CD4-positive, alpha-beta T cell treated with Interleukin-1 beta for 1 hour (primary cell): ENCODE measurements at places on chromosomes 1 and 21.

DNA sequence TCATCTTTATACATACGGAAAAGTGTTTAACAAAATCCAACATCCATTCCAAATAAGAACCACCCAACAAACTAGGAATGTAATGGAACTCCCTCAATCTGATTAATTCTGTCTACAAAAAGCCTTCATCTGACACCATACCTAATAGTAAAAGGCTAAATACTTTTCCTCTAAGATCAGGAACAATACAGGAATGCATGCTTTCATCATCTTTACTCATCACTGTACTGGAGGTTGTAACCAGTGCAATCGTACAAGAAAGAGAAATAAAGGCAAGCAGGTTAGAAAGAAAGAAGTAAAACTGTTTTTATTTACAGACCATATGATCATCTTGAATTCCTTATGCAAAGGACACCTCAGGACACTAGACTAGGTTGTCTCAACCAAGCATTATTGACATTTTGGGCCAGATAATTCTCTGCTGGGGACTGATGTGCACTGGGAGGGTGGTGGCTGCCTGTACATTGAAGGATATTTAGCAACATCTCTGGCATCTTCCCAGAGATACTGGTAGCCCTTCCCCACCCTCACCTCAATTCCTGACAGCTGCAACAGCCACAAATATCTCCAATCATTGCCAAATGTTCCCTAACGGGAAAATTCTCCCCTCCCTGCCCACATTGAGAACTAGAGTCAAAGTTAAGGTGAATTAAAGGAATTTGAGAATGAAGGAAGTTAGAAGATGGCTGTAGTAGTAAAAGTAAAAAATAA is 30.6 kb upstream of the INSL5 start:
- no peak for DNase-seq

GRCh38 chr21:23471877-23472276 is 2135.4 kb downstream of the MRPL39 start:
- no peak for DNase-seq

DNA sequence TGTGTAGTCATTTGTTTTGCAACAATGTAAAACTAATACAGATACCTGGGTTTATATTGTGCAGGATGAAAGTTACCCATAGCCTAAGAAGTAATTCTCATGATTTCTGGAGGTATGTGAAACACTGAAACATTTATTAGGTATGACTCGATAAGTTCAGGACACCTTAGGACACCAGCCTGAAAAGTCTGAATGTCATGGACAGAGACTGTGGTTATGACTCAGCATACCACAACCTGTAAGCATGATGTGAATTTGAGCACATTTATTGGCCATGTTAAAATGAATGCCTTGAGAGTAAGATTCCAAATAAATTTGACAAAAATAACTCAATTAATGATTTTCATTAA is 1471.7 kb upstream of the B3GALT2 start:
- no peak for DNase-seq

DNA sequence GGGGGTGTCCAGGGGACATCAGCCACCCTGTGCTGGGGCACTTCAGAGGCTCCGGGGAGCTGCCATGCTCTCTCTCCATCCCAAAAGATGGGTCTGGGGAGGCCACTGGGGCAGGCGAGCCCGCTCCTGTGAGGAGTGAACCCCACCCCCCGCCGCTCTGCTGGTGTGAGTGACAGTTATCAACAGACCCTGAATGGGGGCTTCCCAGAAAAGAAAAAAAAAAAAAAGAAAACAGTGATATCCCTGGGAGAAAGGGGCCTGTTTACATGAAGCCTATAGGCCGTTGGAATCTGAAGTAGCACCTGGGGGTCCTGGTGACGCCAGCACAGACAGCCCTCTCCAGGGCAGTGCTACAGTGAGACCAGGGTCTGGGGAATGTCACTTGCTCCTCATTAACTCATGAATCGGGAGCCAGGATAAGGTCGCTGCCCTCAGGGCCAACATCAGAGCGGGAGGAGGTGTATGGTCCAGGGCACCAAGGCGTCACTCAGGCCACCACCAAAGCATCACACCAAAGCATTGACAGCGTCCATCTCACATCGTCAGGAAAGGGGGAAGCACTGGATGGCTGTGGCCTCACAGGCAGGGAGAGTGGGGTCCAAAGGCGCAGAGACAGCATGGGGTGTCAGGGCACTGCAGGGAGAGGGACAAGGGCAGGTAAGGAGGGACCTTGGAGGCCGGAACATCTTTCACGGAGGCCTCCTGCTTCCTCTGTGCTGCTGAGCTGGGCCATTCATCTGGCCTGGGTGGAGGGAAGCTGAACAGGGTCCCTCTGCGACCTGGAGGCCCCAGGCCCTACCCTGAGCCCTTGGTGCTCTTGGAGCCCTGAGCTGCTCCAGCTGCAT is 8.4 kb upstream of the NPHP4 start:
- no peak for DNase-seq

GRCh38 chr21:37074546-37074945 is 1.5 kb downstream of the TTC3 start:
- DNase-seq, result no peak

- no peak for DNase-seq
These were observed 1.2 kb downstream of the CTNNBIP1 start for GRCh38 chr1:9908871-9909233.
